Heart left ventricle (tissue), 16 donors: ENCODE measurements at places on chromosomes 6 and 20.

DNA sequence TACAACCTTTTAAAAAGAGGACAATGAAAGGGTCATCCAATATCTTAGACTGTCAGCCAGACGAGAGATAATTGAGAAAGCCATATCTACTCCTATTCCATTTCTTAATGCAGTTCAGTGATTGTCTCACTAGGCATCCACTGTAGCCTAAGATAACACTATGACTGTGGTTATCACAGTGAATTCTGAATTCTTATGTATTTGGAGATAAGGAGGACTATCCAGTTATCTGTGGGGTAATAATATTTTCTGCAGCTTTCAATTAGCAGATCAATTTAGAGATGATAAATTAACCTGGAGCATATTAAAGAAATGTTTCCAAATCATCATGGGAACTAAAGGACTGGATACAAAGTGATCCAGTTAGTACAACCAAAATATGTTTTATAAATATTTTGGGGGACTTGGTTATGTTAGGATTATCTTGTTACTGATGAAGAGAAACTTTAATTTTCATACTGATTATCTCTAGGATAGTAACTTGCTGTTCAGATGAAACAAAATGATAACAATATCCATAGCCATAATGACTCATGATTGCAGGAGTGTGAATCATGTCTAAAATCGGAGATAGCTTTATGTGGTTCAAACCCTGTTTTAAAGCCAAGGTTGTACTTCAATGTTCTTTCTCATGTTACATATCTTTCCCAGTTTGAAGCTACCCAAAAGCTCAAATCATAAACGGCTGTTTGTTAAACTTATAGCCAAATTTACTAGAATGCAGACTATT lies 1152.0 kb downstream of the HACE1 start:
- DNase-seq, result no peak

- DNase-seq, result no peak
Measured at GRCh38 chr6:145063091-145063490, 672.2 kb downstream of the EPM2A start.

GRCh38 chr6:85127168-85127498 lies 322.8 kb upstream of the NT5E start:
- DNase-seq, result no peak

GRCh38 chr20:3786126-3786484 lies 435 bp downstream of the CENPB start:
- peak; percentile 64 for DNase-seq

DNA sequence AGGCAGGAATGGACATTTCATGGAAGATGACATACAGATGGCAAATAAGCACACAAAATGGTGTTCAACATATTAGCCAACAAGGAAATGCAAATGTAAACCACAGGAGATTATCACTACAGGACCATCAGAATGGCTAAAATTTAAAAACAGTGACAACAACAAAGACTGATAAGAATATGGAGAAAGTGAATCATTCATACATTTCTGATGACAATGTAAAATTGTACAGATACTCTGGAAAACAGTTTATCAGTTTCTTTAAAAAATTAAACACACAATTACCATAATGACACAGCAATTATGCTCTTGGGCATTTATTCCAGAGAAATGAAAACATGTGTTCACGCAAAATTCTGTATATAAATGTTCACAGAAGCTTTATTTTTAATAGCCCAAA lies 105.8 kb upstream of the RUNX2 start:
- no peak for DNase-seq

GRCh38 chr20:50015993-50016770 lies 33.4 kb downstream of the SNAI1 start:
- DNase-seq, result no peak

- DNase-seq, result no peak
Measured at GRCh38 chr20:45336530-45337366, 11.5 kb downstream of the SDC4 start.

- no peak for DNase-seq
Measured at GRCh38 chr20:8156235-8157079, 24.4 kb downstream of the PLCB1 start.

- no peak for DNase-seq
Measured at GRCh38 chr6:4620284-4621151, 155.7 kb upstream of the CDYL start.

GRCh38 chr6:157893238-157893637 lies 70.2 kb downstream of the SNX9 start:
- DNase-seq, result no peak

GRCh38 chr20:34921436-34921835 lies 34.2 kb downstream of the GSS start:
- no peak for DNase-seq

GRCh38 chr20:48817367-48818030 lies 10.3 kb downstream of the PREX1 start:
- DNase-seq, result no peak

- no peak for DNase-seq
Measured at GRCh38 chr6:33091957-33092356, 16.2 kb downstream of the HLA-DPB1 start.

DNA sequence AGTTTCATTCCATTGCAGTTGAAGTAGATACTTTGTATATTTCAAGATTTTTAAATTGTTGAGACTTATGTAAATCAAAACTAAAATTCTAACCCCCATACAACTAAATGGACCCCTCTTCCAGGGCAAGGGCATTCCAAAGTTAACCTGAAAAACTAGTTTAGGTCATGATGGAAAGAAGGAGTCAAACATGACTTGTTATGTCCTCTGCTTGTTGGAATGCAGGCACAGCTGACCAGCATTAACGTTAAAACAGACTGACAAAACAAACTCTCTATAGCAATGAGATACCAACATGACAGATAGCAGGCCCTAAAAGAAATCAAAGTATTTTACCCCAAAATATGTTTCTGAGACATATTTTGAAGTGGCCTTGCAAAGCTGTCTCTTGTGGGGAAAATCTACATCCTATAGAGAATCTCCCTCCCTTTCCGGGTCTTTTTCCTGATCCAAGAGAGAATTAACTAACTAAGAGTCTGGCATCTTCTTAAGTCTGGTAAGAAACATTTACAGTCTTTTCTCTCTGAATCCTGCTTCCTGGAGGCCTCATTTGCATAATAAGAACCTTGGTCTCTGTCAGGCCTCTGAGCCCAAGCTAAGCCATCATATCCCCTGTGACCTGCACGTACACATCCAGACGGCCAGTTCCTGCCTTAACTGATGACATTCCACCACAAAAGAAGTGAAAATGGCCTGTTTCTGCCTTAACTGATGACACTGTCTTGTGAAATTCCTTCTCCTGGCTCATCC lies 124.3 kb upstream of the ATXN1 start:
- no peak for DNase-seq

- DNase-seq, result peak; percentile 57
Measured at GRCh38 chr6:146770965-146771735, 172.4 kb downstream of the ADGB start.

GRCh38 chr20:48932375-48932941 lies 10.9 kb downstream of the ARFGEF2 start:
- no peak for DNase-seq
